Activated CD8-positive, alpha-beta memory T cell treated with anti-CD3 and anti-CD28 coated beads for 4 hours (primary cell): ENCODE measurements at places on chromosomes 12 and 14.

DNA sequence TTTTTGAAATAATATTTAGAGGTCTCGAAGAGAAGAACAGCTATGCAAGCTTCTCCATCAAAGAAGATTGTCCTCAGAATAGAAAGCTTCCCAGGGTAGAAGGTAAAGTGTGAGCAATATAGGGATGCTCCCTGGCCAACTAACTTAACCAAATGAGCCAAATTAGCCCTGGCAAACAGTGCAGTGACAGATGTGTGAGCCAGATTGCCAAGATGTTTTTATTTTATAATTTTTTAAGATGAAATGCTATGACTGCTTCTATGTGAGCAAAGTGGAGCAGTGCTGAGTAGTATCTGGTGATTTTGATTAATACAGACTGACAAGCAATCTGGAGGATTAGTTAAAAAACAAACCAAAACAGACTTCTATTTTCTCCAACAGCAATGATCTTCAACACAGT, 202.1 kb downstream of the NOVA1 start:
- DNase-seq, result no peak

- DNase-seq, result no peak
These were observed 342.7 kb downstream of the PRKD1 start for GRCh38 chr14:29584992-29585391.

GRCh38 chr14:29627137-29627536, 300.5 kb downstream of the PRKD1 start:
- no peak for DNase-seq

- DNase-seq, result no peak
These were observed 32.6 kb downstream of the P2RX7 start for GRCh38 chr12:121165316-121165715.

GRCh38 chr12:64767495-64767894, 8.3 kb upstream of the GNS start:
- DNase-seq, result no peak

DNA sequence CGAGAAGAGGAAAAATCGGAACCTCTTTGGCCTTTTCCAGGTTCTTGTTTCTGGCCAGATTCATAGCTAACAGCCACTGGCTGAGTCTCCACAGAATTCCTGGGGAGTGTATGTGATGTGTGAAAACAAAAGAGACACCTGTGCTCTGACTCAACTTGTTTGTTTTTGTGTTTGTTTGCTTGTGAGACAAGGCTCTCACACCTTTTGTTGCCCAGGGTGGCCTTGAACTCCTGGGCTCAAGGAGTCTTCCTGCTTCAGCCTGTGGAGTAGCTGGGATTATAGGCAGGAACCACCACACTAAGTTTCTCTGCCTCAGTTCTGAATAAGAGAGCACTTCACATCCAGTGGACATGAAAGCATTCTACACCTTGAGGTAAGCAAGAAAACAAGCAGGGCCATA, 22.7 kb downstream of the MFAP5 start:
- DNase-seq, result no peak
